ENCODE measurements at places on chromosomes 1 and 21.

- DNase-seq, result no peak
Measured at GRCh38 chr1:20223551-20224419, 37.5 kb upstream of the PLA2G2C start.

DNA sequence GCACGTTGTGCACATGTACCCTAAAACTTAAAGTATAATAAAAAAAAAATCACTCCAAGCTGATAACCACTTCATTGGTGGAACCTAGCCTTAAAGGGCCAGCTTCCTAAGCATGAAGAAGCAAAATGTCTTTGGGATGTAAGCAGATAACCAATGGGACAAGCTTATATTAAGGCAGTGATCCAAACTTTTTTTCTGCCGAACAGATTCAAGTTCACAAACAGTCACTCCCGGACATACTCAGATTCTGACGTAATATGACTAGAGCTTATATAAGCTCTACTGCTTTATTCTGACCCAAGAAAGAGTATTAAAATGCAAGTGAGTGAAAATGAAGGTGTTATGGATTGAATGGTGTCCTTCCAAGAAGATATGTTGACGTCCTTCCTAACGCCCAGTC lies 44.9 kb upstream of the HIVEP3 start:
- DNase-seq, result no peak

DNA sequence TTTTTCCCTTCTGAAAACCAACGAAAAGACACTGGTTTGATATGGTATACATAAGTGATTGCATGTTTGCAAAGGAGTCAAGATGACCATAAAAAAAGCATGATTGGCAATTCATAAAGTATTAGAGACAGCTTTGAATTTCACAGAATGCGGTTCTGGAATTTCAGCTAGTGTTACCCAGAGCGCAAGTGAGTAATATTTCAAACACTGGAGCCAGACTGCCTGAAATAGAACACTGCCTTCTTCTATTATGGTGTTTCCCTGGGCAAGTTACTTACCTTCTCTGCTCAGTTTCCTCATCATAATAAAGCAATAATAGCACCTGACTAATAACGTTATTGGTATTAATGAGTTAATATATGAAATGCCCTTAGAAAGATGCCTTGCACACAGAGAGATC lies 54.7 kb downstream of the NEGR1 start:
- no peak for DNase-seq

DNA sequence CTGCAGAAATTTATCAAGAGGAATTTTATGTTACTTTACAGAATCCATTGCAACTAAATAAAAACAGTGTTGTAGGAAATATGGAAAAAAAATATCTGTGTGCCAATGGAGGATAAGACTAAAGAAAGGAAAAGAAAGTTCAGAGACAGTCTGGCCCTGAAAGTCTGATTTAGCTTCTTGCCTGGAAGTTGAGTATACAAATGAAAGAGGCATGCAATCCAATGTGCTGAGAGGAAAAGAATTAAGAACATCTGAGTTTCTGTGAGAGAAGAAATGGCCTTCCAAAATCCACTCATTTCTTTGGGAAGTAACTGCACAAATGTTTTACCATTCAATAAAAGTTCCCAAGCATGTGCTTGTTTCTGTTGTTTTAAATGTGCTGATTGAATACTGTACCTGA lies 65.1 kb downstream of the LHX9 start:
- DNase-seq, result no peak

DNA sequence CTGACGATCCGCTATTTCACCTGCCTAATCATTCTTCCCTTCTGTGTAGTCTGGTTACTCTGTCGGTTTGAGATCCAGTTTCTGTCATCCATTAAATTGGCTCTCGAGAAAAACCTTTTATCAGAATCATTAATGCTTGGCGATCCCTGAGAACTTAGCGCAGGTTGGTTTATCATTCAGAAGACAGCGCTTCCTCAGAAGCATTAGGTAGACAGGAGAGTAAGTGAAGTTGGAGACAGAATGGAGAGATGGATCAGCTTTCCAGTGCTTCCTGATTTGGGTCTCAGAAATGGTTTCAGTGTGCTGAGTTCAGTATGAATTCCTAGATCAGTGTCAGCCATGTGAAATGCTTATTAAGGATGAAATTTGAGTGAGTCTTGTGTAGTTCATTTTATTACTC lies 1.3 kb downstream of the USP1 start:
- DNase-seq, result no peak

- DNase-seq, result no peak
Measured at GRCh38 chr1:198696211-198696610, 57.4 kb downstream of the PTPRC start.

DNA sequence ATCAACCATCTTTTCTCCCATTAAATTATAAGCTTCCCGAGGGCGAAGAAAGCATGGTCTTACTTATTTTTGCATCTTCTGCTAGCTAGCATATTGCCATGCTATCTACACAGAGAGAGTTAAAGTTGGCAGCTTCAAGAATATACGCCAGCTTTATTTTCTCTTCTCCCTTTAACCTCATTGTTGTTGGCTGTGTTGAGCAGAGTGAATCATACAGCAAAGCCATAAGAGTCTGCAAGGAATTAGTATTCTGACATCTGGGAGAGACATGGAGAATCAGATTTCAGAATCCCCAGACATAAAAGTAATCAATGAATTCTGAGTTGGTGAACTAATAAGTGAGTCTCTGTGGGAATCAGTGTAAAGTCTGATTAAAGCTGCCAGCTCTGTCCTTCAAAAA lies 649.6 kb upstream of the PTBP2 start:
- no peak for DNase-seq

- no peak for DNase-seq
Measured at GRCh38 chr21:16768096-16768495, 744.7 kb upstream of the CXADR start.

DNA sequence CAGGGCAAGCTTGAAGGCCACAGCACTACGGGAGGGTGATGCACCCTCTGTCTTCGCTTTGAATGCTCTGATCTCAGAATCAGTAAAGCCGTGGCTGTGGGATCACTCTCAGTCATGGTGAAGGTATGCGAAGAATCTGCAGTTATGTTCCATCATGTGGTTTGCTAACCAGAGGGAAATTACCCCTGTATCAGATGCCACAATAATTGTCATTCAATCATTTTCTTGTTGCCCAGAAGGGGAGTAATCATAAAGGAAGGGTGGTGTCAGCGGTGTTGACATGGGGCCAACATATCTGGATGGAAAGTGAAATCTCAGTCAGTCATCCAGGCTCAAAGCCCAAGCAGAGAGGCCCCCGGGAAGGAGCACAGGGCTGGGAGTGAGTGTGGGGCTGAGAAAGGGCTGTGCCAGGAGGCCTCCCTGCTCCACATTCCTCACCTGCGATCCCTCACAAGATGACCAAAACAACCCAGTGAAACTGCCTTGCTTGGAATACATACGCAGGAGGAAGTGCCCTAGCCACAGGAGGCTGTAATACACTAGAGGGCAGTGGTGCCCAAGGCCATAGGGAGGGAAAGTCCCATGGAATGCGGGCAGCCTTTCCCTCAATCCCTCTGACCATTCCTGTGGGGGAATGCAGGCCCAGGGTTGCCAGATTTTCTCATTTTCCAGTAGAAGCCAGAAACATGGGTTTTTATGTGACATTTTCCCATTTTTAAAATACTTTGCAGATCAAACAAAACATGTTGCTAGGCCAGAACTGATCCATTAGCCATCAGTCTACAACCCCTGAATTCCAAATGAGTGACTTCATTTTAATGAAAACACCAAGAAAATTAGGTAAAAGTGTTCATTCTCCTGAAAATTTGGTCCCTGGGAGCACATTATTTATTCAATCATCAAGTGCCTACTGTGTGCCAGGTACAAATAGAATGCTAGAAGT lies 95.7 kb upstream of the VANGL1 start:
- no peak for DNase-seq

DNA sequence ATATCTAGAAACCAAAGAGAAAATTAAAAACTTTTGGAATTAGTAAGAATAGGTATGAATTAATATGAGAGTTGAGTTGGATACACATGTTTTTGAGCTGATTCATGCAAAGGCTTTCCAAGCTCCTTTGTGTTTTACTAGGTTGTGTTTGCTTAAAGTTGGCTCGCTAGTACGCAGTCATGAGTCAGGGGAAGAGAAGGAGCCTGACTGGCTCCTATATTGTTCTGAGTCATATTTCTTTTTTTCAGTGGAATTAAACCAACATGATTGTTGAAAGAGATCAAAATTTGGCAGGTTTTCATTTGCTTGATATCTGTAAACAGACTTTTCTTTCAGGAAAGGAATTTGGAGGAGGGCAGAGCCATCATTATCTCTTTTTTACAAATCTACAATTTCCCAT lies 66.7 kb downstream of the MAGI3 start:
- DNase-seq, result no peak

GRCh38 chr1:3275471-3276340 lies 178.8 kb upstream of the ARHGEF16 start:
- DNase-seq, result no peak

GRCh38 chr1:169528215-169529067 lies 42.7 kb upstream of the SLC19A2 start:
- DNase-seq, result no peak

- DNase-seq, result no peak
Measured at GRCh38 chr1:115781343-115781742, 12.8 kb upstream of the CASQ2 start.

DNA sequence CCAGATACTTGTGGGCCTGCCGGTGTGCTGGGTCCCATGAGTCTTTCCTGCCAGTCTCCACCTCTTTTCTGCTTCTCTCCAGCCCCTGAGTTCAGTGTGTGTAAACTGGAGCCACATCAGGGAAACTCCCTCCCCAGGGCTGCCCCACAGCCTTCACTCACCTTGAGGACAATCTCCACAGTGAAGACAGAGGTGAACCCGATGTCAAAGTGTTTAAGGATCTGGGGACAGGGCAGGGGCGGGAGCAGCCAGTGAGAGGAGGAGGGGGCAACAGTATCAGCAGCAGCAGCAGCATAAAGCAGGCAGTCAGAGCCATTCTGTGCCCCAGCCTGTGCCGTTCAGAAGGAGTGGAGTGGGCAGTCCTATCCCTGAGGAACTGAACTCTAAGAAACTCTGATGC lies 43.2 kb downstream of the CACNA1S start:
- no peak for DNase-seq

DNA sequence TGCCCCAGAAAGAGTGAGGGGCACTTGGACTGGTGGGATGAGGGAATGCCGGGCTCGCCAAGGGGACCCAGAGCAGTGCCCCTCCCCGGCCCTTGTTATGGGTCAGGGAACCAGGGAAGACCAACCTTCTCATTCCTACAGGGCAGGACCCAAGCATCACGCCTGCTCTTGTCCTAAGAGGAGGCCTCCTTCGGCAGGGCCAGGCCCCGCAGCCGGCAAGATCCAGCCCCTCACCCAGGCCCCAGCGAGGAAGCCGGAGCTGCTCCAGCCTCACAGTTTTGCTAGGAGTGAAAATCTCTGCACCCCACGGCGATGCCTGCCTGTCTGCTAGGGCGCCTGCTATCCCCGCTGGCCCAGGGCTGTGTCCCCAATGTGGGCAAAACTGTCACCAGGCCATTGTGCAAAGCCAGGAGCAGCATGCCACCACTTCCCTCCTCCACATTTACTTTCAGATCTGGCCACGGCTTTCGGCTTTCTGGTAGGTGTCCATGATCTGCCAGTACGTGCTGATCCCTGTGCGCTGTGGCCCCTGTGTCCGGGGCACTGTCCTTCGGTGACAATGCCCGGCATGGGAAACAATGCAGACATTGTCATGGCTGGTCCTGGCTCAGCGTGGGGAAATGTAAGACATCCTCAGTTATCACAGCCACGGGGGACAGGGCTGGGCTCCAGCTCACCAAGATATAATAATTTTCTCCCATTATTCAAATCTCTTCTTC lies 9.6 kb downstream of the ACTRT2 start:
- DNase-seq, result no peak

- peak; percentile 74 for DNase-seq
Measured at GRCh38 chr1:39653546-39654031, 14.1 kb upstream of the HEYL start.

GRCh38 chr1:3242408-3243260 lies 173.6 kb downstream of the PRDM16 start:
- no peak for DNase-seq

DNA sequence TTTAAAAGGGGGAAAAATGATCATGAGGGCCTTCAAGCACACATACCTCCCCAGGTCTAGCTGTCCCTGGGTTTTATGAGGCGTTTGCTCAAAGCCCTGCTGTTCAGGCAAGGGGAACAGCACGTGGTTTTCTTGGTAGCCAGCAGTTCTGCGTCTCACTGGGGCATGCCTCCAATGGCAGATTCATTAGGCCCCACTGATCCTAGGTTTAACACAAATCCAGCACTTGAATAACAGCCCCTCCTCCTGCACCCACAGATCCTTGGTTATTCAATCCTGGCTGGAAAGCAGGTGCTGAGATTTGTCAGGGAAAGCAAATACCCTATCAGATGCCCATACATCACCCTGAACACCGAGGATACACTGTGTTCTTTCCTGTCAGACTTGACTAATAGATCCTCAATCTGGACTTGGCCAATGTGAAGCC lies 106.4 kb downstream of the ZC3H11B start:
- no peak for DNase-seq

- no peak for DNase-seq
Measured at GRCh38 chr1:228084325-228084724, 1.8 kb downstream of the ARF1 start.

- DNase-seq, result no peak
Measured at GRCh38 chr21:43825936-43826622, 36.7 kb downstream of the RRP1 start.

DNA sequence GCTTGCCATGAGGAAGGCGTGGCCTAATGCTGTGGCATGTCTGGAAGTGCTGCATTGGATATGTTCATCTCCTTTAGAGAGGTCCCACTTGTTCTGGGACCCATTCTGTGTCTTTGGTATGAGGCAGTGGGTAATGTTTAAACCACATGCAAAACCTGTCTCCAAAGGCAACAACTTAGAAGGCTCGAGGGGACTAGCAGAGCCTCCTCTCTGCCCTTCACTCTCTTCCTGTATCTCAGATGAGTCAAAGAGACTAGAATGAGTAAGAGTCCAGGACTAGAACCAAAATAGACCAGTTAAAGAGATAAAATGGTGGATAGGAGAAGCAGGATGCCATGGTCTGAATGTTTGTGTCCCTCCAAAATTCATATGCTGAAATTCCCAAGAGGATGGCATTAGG lies 220.8 kb upstream of the KIAA0040 start:
- no peak for DNase-seq

DNA sequence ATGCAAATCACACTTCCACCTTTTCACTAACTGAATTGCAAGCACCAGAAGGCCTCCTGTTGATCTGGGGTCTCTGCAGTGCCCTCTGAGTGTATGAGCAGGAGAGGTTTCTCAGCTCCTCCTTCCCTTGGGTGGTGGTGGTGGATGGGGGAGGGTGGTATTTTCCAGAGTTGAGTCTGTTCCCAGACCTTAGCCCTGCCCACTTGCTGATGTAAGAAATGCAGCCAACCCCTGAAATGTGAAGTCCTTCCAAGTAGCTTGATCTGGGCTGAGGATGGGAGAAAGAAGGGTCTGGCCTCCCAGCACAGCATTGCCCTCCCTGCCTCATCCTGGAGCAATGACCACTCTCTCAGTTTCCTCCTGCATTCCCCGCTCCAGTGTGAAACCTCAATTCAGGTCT lies 6.3 kb upstream of the FOXD2 start:
- DNase-seq, result no peak

DNA sequence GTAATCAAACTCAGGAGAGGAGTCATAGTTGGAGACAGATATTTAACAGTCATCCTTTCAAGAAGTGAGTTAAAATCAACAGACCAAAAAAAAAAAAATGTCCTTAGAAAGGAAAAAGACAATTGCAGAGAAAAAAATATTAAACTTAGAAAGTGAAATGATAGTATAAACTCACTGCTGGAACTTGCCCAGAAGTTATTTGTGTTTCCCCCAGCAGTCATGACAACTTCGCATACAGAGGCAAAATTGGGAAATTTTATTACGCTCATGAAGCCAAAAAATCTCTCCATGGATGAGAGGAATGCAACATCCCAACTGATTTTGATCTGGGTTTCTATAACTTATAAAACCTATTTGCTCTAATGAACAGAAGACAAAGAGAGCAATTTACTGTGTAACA lies 198.2 kb downstream of the LRRC7 start:
- DNase-seq, result no peak
